GM18507 (cell line): ENCODE measurements at places on chromosomes 1 and 21.

- no peak for DNase-seq
Observed at GRCh38 chr1:167737169-167737568, 15.4 kb downstream of the MPZL1 start.

- DNase-seq: no peak
Observed at GRCh38 chr1:99784143-99784542, 17.7 kb upstream of the FRRS1 start.

DNA sequence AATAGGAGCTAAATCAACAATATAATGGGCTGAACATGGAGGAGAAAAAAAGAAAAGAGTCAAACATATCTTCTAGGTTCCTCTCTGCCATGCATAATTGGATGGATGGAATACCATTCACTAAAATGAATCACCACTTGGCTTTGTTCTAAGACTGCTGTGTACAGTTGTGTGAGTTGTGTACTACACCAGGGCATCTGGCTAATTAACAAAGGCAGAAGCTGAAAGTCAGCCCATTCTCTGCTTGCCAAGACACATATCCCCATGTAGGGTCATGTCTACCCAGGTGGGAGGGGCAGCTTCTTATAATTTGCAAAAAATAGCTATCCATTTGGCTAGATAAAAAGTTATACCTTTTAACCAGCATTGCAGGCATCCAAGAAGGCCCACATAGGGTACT lies 21.0 kb downstream of the JUN start:
- DNase-seq: no peak

DNA sequence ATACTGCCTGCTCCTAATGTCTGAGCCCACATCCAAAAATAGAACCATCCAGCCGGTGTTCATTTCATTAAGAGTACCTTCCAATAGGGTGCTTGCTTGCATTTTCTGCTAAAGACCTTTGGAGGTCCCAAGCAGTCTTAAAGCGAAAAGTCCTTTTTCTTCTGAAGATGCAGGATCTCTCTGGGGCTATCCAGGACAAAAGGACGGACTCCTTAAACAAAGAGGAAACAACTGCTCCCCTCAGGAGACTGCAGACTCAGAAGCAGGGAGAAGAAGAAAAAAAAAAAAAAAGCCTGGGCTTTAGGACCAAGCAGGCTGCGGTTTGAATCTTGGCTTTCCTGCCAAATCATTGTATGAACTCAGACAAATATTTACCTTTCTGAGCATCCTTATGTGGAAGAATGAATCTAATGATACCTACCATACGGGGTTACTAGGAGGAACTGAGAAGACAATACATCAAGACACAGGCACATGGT lies 204.0 kb downstream of the PLPP3 start:
- DNase-seq: no peak

DNA sequence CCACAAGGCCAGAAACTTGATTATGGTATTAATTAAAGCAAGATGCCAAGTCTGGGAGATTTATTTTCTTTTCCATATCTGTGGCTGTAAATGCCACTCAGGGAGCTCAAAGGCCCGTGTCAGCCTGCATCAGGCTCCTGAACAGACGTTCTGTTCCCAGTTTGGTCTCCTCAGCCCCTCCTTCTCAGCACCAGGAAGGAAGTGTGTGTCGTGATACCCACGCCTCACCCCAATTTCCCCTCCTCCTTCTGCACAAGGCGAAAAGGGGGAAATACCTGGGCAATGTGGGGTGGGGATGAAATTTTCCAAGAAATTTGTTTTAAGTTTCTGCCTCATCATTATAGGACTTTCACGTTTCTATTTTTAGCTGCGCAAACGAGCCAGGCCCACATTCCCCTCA lies 112.0 kb downstream of the SYF2 start:
- no peak for DNase-seq

DNA sequence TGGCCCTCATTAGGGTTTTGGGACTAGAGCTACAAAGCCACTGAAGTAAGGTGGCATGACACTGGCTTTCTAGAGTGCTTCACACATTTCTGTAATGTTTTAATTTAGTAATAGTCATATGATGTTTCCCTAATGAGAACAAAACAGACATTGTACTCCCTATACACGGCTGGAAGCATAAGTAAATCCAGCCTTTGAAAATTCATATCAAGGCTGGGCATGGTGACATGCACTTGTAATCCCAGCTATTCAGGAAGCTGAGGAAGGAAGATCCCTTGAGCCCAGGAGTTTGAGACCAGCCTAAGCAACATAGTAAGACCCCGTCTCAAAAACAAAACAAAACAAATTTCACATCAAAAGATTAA lies 7.4 kb downstream of the USP48 start:
- no peak for DNase-seq

DNA sequence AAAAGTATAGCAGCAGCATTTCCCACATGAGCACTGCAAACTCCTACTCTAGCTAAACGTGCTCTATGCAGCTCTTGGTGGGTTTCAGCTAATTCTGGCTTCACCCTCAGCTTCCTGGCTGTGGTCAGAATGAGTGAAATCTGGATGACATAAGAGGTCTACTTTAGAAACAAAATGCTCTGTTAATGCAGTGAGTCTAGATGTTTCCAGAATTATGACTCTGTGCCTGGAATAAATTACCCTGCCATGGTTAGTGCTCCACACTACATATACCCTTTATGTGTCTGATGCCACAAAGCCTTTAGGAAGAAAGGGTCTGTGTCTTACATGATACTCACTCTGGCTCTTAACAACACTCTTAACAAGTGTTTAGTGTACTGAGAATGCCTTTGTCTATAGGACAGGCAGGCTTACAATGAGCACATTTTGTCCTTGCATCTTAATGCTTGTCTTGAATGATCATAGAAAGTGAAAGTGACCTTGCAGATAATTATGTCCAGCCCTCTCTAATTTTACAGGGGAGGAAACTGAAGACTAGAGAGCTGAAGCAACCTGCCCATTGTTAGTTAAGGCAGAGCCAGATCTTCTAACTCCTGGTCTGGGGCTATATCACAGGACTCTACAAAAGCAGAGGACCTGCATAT lies 9.2 kb downstream of the S100A10 start:
- DNase-seq: no peak

DNA sequence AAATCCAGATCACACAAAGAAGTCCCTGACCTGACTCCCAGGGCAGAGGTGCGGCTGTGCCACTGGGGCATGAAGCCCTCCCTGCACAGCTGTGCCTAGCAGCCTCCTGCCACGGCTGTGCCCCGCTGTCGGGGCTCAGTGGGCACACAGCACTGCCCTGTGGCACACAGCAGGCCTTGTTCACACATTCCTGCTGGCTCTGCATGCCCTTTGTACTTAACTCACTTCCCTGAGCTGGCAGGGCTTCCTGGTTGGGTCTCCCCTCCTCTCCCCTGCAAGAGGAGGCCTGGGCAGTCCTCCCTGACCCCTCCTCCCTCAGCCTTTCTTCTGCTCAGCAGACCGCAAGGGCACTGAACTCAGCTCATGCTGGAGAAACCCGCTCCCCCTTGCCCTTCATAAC lies 14.8 kb downstream of the LHX4 start:
- DNase-seq: no peak
